ENCODE measurements at places on chromosomes 7 and 10.

- no peak for DNase-seq
Observed at GRCh38 chr7:115094163-115094562, 172.3 kb downstream of the MDFIC start.

DNA sequence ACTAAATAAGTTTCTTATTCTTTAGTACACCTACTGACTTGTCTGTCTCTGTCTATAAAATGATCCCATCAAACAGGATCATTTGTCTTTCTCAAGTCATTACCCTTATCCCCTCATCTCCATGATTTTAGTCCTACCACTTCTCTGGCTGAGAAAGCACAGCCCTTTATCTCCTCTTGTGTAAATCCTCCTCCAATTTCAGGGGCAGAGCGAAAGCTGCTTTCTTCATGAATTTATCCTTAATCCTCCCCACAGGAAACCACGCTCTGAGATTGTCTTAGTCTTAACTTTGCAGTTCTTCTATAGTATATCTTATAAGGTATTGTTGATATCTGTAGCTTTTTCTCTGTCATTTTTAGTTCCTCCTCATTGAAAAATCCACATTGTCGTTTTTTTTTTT lies 239.7 kb upstream of the PLXDC2 start:
- no peak for DNase-seq

- no peak for DNase-seq
Observed at GRCh38 chr7:132393789-132394261, 182.4 kb downstream of the PLXNA4 start.

- no peak for DNase-seq
Observed at GRCh38 chr7:77580762-77581350, 43.8 kb downstream of the PTPN12 start.

GRCh38 chr7:44220358-44221112 lies 19.8 kb downstream of the YKT6 start:
- no peak for DNase-seq

All from stimulated activated CD4-positive, alpha-beta T cell treated with anti-CD3 and anti-CD28 coated beads, TNF-alpha, amount 100 ng/mL, for 1 hour (primary cell).